Epithelial cell of proximal tubule (primary cell): ENCODE measurements at places on chromosomes 3 and 15. TPM values are rescaled to one million over a fixed set of nuclear protein-coding genes. Genes with fewer than 3 reads are reported as not detected.

DNA sequence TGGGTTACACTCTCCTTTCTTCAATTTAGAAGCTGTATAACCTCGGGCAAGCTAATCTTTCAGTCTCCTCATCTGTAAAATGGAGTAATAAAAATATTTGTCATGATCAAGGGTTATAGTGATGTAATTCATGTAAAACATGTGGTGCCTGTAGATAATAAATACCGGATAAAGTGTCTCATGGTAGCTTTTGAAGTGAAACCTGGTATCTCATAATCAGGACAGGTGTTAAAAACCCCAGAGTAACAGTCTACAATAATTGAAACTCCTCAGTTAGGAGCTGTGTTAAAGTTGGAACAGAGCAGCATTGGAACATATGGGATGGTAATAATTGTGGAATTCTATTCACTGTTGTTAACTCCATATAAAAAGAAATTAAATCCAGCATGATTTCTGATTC is 884 bp upstream of the KNL1 start:
- no peak for DNase-seq

USP13 gene
- total RNA-seq: 9.3 and 10.3 TPM in 2 replicates

GRCh38 chr15:50181969-50182218 is at the start of gene SLC27A2:
Gene SLC27A2, plus strand, starts transcription at chr15:50182196. Its CDS starts 232 bp downstream, at chr15:50182428.
- DNase-seq: no peak

MORC1 gene
- total RNA-seq: not detected in 2 replicates

- no peak for DNase-seq
Observed at GRCh38 chr3:107401301-107401700, 24.1 kb downstream of the CCDC54 start.

DNA sequence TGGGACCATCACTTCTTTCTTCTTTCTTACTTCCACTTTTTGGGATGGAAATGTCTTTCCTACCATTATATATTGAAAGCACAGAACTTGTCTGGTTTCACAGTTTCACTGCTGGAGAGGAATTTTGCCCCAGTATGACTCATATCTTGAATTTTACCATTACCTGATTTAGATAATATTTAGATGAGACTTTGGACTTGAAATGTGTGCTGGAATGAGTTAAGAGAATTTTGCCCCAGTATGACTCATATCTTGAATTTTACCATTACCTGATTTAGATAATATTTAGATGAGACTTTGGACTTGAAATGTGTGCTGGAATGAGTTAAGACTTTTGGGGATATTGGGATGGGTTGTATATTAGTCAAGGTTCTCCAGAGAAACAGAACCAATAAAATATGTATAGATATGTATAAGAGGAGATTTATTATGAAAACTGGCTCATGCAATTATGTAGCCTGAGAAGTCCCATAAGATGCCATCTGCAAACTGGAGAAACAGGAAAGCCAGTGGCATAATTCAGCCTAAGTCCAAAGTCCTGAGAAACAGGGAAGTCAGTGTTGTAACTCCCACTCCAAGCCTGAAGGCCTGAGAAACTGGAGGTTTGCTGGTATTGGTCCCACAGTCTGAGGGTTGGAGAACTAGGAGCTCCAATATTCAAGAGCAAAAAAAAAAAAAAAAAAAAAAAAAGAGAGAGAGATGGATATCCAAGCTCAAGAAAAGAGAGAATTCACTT is 1029.2 kb downstream of the EPHA3 start:
- DNase-seq: no peak

DNA sequence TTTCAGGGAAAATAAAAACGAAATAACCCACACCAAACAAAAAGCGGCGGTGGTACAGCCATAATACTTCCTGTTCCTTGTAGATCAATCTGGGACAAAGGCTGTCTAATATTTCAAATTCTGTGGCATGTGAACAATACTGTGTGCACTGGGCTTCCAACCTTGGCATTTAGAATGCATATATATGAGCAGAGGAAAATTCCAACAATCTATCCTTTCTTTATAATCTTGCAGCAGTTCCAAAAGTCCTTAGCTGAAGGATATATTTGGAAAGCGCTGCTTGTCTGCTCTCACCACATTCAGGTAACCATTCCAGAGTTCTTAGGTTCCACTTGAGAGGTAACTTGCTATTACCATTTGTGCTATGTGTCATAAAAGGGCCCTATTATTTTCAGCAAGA is 231.8 kb downstream of the RBMS3 start:
- no peak for DNase-seq

- no peak for DNase-seq
Observed at GRCh38 chr3:31232055-31233025, 300.4 kb upstream of the STT3B start.

CSNK1G1 gene
- total RNA-seq: 12.0 and 12.3 TPM in 2 replicates

- DNase-seq: no peak
Observed at GRCh38 chr3:158773166-158773565, 28.7 kb upstream of the MFSD1 start.

DNA sequence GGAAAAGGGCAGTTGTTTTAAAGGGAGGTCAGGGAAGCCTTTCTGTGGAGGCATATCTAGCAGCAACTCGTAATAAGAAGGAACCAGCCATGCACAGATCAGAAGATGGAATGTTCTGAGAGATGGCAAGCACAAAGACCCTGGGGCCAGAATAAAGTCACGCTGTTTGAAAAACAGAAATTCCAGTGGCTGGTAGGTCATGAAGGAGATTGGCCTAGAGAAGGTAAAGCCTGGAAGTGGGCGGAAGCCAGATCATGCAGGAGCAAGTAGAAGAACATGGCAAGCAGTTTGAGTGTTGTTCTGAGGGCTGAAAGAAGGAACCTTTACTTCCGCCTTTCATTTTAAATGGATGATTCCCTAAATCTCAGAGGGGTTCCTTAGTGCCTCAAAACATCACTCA is 208.1 kb upstream of the PPP2R3A start:
- DNase-seq: no peak

CCDC174 gene
- total RNA-seq: 5.2 and 8.0 TPM in 2 replicates

DNA sequence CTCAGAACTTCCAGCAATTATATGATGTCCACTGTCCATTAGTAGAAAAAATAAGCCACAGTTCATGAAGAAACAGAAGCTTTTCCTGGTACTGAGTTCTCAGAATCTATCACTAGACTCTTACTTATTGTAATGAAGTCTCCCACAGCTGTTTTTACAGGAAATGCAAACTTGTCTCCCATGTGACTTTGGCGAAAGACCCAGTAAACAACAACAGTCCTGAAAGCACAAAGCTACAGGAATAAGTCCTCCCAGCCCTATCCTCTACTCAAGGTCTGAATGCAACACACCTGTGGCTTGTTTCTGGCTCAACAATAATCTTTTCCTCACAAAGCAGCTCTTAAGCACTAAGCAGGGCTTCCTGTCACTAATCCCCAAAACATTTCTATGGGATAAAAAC is 55.9 kb downstream of the EOMES start:
- DNase-seq: no peak

DNA sequence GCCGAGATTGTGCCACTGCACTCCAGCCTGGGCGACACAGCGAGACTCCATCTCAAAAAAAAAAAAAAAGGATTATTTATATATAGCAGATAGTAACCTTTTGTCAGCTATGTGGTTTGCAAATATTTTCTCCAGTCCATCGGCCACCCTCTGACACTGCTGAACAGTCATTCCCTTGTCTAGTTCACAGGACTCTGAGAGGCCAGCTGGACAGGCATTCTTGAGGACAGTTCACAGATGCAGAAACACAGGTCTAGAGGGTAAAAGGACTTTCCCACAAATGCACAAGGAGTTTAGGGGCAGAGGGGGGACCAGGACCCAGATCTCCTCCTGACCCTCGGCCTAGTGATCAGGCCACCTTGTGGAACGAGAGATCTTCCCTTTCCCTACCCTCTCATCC is 7.5 kb upstream of the TMEM40 start:
- DNase-seq: no peak

- peak; percentile 64 for DNase-seq
Observed at GRCh38 chr15:73989001-73989798, 2.9 kb downstream of the STOML1 start.

- no peak for DNase-seq
Observed at GRCh38 chr15:51647128-51647562, 24.6 kb upstream of the DMXL2 start.

- no peak for DNase-seq
Observed at GRCh38 chr15:85788771-85789495, 5.8 kb downstream of the KLHL25 start.

- DNase-seq: no peak
Observed at GRCh38 chr15:34620814-34621213, 37.4 kb upstream of the GOLGA8B start.

GRCh38 chr15:77630956-77631744 is 1.6 kb downstream of the LINGO1 start:
- no peak for DNase-seq

DNA sequence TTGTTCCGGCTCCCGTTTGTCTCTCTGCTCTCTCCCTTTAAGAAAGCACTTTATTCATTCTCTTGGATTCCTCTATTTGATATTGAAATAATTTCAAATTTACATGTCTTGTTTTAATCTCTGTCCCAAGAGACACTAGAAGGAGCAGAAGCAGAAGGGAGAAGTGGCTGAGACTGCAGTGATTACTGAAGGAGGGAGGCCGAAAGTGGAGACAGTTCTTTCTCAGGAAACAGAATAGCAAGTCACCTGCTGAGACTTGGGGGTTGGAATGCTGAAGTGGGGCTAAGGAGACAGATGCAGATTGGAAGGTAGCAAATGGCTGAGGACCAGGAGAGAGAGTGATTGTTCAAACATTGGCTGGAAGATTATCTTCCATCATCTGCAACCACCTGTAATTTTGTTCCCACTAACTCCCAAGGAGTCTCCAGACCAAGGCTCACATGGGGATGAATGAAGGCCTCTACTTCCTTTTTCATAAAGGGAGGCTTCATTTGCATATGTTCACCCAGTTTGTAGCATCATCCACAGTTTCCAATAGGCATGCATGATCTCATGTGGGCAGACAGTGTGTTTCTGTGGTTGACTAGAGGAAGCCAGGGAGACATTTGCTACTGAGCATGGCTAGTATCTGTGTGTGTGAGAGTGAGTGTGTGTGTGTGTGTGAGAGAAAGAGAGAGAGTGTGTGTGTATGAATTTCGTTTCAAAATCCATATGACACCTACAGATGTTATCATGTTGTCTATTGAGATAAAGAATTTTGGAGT is 24.0 kb downstream of the LTF start:
- DNase-seq: no peak

DNA sequence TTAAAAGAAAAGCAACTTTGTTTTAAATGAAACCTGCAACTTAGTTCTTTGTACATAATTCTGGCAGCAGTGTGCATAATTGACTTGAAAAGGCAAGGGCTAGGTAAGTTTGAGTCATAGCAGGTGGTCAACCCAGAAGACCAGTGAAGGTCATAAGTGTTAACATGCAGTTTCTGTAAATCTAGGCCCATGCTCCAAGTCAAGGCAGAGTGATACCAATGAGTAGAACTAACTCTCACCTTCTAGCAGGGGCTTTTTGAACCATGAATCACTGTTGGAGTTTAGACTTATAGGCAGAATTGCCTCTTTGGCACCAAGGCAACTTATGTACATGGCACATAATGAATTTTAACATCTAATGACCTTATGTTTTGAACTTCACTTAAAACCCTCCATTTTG is 29.5 kb upstream of the IL20RB start:
- DNase-seq: no peak

GRCh38 chr3:11385326-11385725 is 113.1 kb downstream of the ATG7 start:
- no peak for DNase-seq

DNA sequence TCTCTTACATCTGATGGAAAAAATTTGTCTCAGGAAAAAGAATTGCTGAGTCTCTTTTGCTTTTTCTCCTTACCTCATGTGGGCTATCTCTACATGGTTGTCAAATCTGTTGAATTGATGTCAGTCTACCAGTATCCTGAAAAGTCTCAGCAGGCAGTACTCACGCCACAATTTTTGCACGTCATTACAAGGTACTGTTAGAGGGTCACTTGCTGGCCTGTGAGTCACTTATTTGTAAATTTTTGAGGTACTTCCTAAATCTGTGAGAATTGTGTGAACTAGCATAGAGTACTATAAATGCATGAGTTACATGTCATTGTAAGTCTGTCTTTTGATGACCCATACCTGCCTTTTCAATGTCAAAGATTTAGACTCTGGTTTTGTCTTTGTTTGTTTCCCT is 15.9 kb downstream of the HPS3 start:
- DNase-seq: no peak

DNA sequence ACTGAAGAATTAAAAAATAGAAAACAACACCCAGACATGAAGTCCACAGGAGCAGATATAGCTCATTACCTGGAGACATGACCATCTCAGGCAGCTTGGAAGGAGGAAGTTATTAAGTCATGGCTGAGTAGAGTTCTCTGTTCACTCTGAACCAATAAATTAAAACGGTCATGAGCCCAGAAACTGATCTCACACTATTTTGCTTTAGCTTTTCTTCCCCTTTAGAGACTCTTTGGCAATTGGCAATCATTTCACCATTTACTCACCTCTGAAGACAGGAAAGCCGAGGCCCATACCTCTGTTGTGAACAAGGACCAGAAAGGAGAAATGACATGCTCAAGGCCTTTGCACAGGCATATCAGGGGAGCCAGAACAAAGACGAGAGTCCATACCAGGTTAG is 26.6 kb downstream of the CLDN18 start:
- no peak for DNase-seq

DNA sequence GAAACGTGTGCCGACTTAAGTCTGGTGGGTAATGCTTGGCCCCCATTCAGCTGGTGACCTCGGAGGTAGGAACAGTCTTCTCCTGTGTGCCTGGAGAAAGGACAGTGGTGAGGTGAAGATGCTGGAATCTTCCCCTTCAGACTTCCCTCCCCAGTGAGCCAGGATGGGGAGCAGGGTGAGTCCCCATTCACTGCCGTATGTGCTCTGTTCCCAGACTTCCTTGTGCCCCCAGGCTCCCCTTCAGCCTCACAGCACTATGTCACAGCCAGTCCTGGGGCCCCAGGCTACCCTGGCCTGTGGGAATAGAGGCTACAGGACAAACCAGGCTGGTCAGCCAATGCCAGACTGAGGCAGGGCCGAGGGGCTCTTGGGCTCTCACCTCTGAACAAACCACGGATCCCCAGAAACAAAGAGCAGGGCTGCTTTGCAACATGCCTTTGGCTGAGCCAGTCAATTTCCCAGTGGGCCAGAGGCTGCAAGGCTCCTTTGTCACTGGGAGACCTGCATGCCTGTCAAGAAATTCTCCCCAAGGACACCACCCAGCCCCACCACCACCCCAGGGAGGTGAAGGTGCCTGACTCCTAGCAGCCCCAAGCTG is 31.8 kb upstream of the HHATL start:
- DNase-seq: no peak

GRCh38 chr3:194779729-194780224 is 94.1 kb downstream of the FAM43A start:
- DNase-seq: peak; percentile 19

CYP19A1 gene
- total RNA-seq: not detected in 2 replicates

AMIGO3 gene
- total RNA-seq: 0.07 and 0.86 TPM in 2 replicates

GRCh38 chr15:51497806-51498205 is 124.8 kb downstream of the DMXL2 start:
- DNase-seq: no peak

CISH gene
- total RNA-seq: 1.8 and 3.8 TPM in 2 replicates

GRCh38 chr15:77069521-77070121 is 1.3 kb downstream of the TSPAN3 start:
- DNase-seq: no peak

DNA sequence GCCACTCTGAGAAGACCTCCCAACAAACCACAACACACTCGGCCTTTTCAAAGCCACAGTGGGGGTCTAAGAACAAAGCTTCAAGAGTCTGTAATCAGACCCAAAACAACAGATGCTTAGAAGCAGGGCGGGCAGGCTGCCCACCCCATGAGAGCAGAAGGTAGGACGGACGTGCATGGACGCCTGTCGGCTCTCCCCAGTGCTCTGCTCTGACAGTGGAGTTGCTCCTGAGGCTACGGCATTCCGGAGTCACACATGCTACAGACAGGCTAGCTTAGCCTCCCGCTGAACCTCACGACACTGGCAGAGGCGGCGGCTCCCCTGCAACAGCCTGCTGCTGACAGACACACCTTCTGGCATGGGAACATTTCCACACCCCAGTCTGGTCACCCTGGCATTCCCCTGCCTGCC is 33.5 kb downstream of the SLCO2A1 start:
- no peak for DNase-seq
